Psoas muscle (tissue), 8 donors: ENCODE measurements at places on chromosomes 6 and 20.
A peak's percentile ranks its signal among the peaks of the same experiment; 100 is the strongest.

- no peak overlapping the region for H3K27ac ChIP-seq
- no peak overlapping the region for H3K4me3 ChIP-seq
- no peaks in the 10 kb centered on the region for H3K27me3 ChIP-seq
- no peak for DNase-seq
- H3K4me1 ChIP-seq: peaks cover 6% of the 10 kb centered on the region
Observed at GRCh38 chr20:54254596-54254995, 46.7 kb downstream of the PFDN4 start.

GRCh38 chr20:10167040-10167439 is 51.6 kb upstream of the SNAP25 start:
- no peak overlapping the region for H3K4me3 ChIP-seq
- H3K4me1 ChIP-seq: no peaks in the 10 kb centered on the region
- H3K27me3 ChIP-seq: peaks cover 5% of the 10 kb centered on the region
- H3K27ac ChIP-seq: no peak overlapping the region
- DNase-seq: no peak

- H3K27me3 ChIP-seq: no peaks in the 10 kb centered on the region
- H3K4me3 ChIP-seq: no peak overlapping the region
Observed at GRCh38 chr6:41756354-41756753, 9.2 kb upstream of the PGC start.

DNA sequence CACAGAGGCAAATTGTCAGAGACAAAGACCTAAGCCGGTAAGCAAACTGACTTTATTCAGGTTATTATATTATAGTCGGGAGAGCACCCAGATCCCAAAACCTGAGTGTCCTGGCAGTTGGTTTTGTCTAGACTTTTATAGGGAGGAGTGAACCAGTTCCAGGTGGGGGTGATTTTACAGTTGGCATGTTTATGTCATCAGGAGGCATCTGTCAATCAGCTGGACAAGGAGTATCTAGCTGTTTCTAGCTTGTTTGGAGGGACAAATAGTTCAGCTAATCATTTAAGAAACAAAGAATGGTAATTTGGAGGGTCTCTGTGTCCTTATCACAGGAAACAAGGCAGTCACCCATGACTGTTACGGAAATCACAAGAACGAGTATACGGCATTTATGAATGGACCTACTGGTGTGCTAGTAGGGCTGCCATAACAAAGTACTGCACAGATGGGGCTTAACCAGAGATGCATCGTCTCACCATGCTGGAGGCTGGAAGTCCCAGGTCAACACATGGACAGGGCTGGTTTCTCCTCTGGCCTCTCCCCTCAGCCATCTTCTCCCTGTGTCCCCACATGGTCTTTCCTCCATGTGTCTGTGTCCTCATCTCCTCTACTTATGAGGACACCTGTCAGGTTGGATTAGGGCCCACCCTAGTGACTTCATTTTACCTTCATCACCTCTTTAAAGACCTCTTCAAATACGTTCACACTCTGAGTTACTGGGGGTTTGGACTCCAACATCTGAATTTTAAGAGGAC is 122.7 kb downstream of the LY86 start:
- no peak for DNase-seq
- H3K36me3 ChIP-seq: no peaks in the 10 kb centered on the region
- H3K4me1 ChIP-seq: peaks cover 15% of the 10 kb centered on the region
- no peak overlapping the region for H3K4me3 ChIP-seq

DNA sequence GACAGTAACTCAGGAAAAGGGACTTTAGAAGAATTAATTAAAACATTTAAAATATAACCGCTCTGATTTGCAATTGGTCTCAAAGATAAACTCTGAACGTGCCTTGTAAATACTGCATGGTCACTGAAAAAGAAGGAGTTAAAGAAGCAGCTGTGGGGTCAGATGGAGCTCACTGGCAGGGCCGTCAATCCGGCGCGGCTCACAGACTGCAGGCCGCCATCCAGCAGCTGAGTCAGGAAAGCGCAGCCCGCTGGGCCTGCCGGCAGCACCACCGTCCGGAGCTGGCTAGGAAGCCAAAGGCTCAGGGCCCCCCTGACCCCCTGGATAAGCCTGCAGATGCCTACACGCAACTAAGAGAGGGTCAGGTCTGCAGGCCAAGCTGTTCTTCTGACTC is 54.2 kb upstream of the FRMD1 start:
- H3K36me3 ChIP-seq: no peaks in the 10 kb centered on the region
- H3K27ac ChIP-seq: no peak overlapping the region

GRCh38 chr20:58109126-58109880 is 119.2 kb downstream of the ANKRD60 start:
- DNase-seq: no peak
- no peak overlapping the region for H3K4me3 ChIP-seq
- H3K4me1 ChIP-seq: no peaks in the 10 kb centered on the region
- H3K27me3 ChIP-seq: no peaks in the 10 kb centered on the region

GRCh38 chr6:170108456-170108855 is 182.4 kb downstream of the DLL1 start:
- H3K4me3 ChIP-seq: no peak overlapping the region
- H3K27ac ChIP-seq: no peak overlapping the region
- no peaks in the 10 kb centered on the region for H3K36me3 ChIP-seq
- DNase-seq: no peak

GRCh38 chr6:168147205-168147738 is 68.3 kb upstream of the FRMD1 start:
- DNase-seq: no peak
- H3K27me3 ChIP-seq: peaks cover 6% of the 10 kb centered on the region
- H3K4me3 ChIP-seq: no peak overlapping the region
- H3K36me3 ChIP-seq: no peaks in the 10 kb centered on the region
- H3K27ac ChIP-seq: no peak overlapping the region

- H3K27ac ChIP-seq: no peak overlapping the region
- H3K36me3 ChIP-seq: no peaks in the 10 kb centered on the region
- DNase-seq: no peak
- no peak overlapping the region for H3K4me3 ChIP-seq
Observed at GRCh38 chr20:1566701-1567100, 9.2 kb upstream of the SIRPD start.

- DNase-seq: no peak
- H3K36me3 ChIP-seq: no peaks in the 10 kb centered on the region
- H3K4me3 ChIP-seq: no peak overlapping the region
- H3K27me3 ChIP-seq: no peaks in the 10 kb centered on the region
- H3K27ac ChIP-seq: no peak overlapping the region
- no peaks in the 10 kb centered on the region for H3K4me1 ChIP-seq
Observed at GRCh38 chr6:23659125-23659524, 466.9 kb upstream of the NRSN1 start.

DNA sequence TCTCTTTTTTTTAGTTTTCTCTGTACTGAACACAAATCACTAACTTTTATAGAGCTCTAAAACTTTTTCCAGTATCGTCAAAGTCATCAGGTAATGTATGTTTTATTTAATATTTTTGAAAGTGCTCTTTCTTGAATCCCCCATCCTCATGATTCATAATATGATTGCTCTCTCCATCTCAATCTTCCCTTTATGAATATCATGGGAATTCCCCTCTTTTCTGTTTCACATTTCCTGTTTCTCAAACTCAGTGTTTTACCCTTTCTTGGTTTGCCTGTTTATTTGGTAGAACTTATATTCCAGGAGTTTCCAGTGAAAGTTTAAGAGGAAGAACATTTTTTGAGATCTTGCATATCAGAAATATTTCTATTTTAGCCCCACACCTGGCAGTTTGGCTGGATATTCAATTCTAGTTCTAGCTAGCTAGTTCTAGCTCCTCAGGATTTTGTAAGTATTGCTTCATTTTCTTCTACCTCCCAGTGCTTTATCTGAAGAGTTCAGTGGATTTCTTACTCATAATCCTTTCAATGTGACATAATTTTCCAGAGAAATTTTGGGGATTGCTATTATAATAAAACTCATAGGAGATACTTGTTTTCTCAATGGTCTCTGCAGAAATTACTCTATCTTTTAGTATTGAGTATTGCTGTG is 6.1 kb upstream of the C6orf58 start:
- no peak overlapping the region for H3K27ac ChIP-seq
- no peaks in the 10 kb centered on the region for H3K4me1 ChIP-seq
- H3K36me3 ChIP-seq: no peaks in the 10 kb centered on the region
- DNase-seq: no peak

GRCh38 chr6:95501032-95501904 is 76.1 kb upstream of the MANEA start:
- H3K27me3 ChIP-seq: no peaks in the 10 kb centered on the region
- H3K4me3 ChIP-seq: no peak overlapping the region
- no peak overlapping the region for H3K27ac ChIP-seq
- H3K36me3 ChIP-seq: no peaks in the 10 kb centered on the region
- DNase-seq: no peak

GRCh38 chr20:2104236-2104635 is 2.6 kb downstream of the STK35 start:
- H3K36me3 ChIP-seq: peaks cover 7% of the 10 kb centered on the region
- H3K27me3 ChIP-seq: no peaks in the 10 kb centered on the region
- DNase-seq: no peak
- H3K4me3 ChIP-seq: peak overlapping the region; percentile 93
- peaks cover 54% of the 10 kb centered on the region for H3K4me1 ChIP-seq

GRCh38 chr6:40353967-40354452 is 233.2 kb downstream of the LRFN2 start:
- H3K36me3 ChIP-seq: no peaks in the 10 kb centered on the region
- H3K27me3 ChIP-seq: no peaks in the 10 kb centered on the region
- H3K4me3 ChIP-seq: no peak overlapping the region

- no peaks in the 10 kb centered on the region for H3K36me3 ChIP-seq
- H3K27ac ChIP-seq: no peak overlapping the region
- no peaks in the 10 kb centered on the region for H3K27me3 ChIP-seq
Observed at GRCh38 chr6:81145506-81145905, 607.0 kb downstream of the TENT5A start.

GRCh38 chr20:10488534-10488933 is 53.4 kb downstream of the SLX4IP start:
- no peaks in the 10 kb centered on the region for H3K4me1 ChIP-seq
- no peak overlapping the region for H3K27ac ChIP-seq
- H3K27me3 ChIP-seq: no peaks in the 10 kb centered on the region
- no peaks in the 10 kb centered on the region for H3K36me3 ChIP-seq
- H3K4me3 ChIP-seq: no peak overlapping the region

DNA sequence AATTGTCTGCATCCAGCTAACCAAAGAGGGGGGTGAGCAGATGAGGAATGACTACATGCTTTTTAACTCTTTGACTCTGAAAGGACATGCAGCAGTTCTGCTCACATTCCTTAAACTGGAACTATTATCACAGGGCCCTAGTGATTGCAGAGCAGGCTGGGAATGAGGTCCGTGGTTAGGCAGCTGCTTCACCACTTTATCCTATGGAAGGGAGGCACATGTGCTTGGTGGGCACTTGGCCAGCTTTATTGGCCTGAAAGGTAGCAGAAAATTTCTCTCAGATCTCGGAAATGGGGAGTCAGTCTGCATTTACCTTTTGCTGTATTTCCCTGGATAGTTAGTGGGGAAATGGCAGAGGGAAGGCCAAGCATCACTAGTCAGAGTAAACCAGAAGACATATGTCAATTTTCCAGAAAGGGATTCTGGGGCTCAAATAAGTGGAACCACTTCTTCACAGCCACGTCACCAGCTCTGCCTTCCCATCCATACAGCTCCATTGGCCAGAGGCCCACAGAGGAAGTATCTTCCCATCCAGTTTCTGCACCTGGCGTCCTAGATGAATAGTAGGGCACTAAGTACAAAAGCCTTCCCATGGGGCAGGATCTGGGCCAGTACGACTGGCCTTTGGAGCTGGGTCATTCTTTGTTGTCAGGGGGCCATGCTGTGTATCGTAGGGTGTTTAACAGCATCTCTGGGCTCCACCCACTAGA is 444.8 kb downstream of the PTPRT start:
- H3K36me3 ChIP-seq: no peaks in the 10 kb centered on the region
- H3K27ac ChIP-seq: no peak overlapping the region
- no peaks in the 10 kb centered on the region for H3K27me3 ChIP-seq
- no peak for DNase-seq
- H3K4me1 ChIP-seq: no peaks in the 10 kb centered on the region
- H3K4me3 ChIP-seq: no peak overlapping the region

GRCh38 chr6:99189823-99190721 is 159.4 kb downstream of the FAXC start:
- H3K27me3 ChIP-seq: no peaks in the 10 kb centered on the region
- no peaks in the 10 kb centered on the region for H3K36me3 ChIP-seq
- no peaks in the 10 kb centered on the region for H3K4me1 ChIP-seq
- H3K27ac ChIP-seq: no peak overlapping the region
- H3K4me3 ChIP-seq: no peak overlapping the region

GRCh38 chr6:17484201-17484849 is 90.9 kb downstream of the CAP2 start:
- H3K36me3 ChIP-seq: no peaks in the 10 kb centered on the region
- no peaks in the 10 kb centered on the region for H3K27me3 ChIP-seq
- peak overlapping the region; percentile 13 for H3K4me3 ChIP-seq
- DNase-seq: peak; percentile 76

GRCh38 chr20:17655865-17656479 is 26.1 kb downstream of the RRBP1 start:
- H3K36me3 ChIP-seq: peaks cover 13% of the 10 kb centered on the region
- no peak overlapping the region for H3K27ac ChIP-seq
- peaks cover 24% of the 10 kb centered on the region for H3K4me1 ChIP-seq
- H3K27me3 ChIP-seq: no peaks in the 10 kb centered on the region
- H3K4me3 ChIP-seq: no peak overlapping the region

DNA sequence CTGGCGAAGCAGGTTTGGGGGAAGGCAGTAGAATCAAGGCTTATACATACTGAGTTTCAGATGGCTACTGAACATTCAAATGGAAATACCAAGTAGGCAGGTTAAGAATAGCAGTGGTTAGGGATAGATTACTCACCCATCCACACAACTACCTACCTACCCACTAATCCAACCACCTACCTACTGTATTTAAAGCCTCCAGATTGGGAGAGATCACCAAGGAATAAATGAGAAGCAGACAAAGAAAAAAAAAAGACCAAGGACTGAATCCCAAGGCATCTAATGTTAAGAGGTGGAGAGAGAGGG is 68.3 kb upstream of the SMIM29 start:
- no peak overlapping the region for H3K4me3 ChIP-seq
- H3K4me1 ChIP-seq: peaks cover 47% of the 10 kb centered on the region
- H3K27me3 ChIP-seq: no peaks in the 10 kb centered on the region
- H3K36me3 ChIP-seq: no peaks in the 10 kb centered on the region
- H3K27ac ChIP-seq: peak overlapping the region; percentile 44

DNA sequence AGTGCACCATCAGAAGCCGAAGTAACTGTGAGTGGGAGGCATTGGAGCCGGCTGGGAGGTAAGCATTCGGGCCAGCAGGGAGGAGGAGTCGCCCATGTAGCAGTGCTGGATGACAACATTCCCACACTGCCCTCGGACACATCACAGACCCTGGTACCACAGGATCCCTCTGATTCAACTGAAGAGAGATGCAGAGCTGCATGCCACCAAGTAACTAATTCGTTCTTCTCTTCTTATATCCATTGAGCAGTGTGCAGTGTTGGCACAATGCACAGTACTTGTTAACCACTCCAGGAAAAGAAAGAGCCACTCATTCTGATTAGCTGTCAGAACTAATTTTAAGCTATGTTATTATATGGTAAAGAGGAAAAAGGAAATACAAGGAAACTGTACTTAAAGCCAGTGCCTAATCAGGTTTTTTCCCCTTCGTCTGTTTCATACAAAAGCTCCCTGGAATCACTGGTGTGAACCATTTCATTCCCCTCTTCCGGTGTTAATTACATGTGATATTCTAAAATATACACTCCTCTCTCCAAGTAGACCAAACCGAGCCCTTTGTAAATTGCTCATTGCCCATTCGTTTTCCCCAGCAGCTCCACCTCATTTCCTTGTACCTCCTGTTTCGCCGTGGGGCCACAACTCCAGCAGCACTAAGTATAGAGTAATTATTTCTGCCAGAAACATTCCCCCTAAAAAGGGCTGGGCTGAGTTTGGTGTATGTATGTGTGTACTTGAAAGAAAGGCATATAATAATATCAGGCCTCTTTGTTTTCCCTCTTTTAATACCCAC is 32.4 kb upstream of the ADTRP start:
- no peak for DNase-seq
- H3K4me1 ChIP-seq: no peaks in the 10 kb centered on the region
- H3K27ac ChIP-seq: no peak overlapping the region
- no peaks in the 10 kb centered on the region for H3K36me3 ChIP-seq
- no peak overlapping the region for H3K4me3 ChIP-seq
